ENCODE measurements at places on chromosomes 1 and 21.

DNA sequence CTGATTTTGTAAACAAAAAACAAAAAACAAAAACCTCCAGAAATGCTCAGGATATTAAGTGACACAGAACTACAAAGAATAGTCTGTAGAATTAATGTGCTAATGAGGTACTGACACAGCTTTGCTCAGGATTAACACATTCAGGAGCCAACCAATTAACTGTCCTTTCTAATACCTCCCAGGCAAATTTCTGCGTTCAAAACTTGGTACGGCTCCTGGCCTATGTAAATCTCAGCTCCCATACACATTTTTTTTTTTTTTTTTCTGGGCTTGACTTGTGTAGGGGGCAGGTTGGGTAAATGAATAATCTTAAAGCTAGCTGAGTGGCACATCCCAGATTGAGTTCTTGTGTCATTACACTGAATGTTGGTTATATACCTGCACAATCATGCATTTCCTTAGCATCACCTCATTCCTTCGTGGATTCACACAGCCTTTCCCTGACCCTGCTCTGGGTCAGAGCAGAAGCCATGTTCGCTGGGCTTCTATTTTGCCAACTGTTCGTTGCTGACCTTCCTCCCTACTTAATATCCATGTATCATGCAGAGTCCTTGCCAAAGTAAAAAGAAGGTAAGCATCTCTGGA is 12.6 kb upstream of the IER5 start:
- DNase-seq = no peak

DNA sequence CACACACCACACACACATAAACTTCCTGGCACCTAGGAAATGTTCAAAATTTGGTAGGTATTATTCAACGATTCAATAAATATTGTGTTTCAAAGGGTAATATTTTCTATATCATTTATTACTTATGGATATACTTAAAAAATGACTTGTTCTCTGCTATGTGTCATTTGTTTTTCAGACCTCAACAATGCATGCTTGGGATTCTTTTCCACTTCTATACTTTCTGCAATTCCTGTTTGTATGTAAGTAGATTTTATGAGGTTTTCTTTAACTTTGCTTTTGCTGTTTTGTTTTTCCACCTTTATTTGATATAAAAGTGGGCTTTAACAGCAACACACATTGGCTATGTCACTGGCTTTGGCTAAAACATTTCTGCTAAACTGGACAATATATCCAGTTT is 3.5 kb downstream of the CEP170 start:
- no peak for DNase-seq

DNA sequence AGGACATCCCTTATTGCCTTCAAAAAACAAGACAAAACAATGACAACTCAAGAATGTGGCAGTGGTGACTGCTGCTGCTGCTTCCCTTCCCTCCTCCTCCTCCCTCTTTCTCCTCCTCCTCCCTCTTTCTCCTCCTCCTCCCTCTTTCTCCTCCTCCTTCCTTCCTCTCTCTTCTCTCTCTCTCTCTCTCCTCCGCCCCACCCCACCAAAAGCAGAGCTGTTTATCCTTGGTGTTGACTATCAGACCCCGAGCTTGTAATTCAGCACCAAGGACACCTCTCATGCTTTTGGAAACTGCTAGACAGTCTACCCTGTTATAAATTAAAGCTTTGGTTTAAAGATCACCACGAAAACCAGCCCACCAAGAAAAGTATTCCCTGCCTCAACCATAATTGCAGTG is 72.4 kb upstream of the IFNAR2 start:
- DNase-seq = no peak

- no peak for DNase-seq
Observed at GRCh38 chr1:166113031-166113430, 53.8 kb downstream of the FAM78B start.

DNA sequence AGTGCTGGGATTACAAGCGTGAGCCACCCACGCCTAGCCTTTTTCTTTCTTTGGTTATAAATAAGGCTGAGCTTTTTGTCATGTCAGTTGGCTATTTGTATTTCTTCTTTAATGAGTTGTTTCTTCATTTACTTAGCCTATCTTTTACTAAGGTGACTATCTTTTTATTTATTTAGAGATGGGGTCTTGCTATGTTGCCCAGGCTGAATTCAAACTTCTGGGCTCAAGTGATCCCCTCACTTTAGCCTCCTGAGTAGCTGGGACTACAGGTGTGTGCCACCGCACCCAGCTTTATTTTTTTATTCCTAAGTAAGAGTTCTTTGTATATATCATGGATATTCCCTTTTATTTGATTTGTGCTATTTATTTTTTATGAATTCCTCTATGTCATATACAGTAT is 11.9 kb downstream of the DMBX1 start:
- DNase-seq = no peak

DNA sequence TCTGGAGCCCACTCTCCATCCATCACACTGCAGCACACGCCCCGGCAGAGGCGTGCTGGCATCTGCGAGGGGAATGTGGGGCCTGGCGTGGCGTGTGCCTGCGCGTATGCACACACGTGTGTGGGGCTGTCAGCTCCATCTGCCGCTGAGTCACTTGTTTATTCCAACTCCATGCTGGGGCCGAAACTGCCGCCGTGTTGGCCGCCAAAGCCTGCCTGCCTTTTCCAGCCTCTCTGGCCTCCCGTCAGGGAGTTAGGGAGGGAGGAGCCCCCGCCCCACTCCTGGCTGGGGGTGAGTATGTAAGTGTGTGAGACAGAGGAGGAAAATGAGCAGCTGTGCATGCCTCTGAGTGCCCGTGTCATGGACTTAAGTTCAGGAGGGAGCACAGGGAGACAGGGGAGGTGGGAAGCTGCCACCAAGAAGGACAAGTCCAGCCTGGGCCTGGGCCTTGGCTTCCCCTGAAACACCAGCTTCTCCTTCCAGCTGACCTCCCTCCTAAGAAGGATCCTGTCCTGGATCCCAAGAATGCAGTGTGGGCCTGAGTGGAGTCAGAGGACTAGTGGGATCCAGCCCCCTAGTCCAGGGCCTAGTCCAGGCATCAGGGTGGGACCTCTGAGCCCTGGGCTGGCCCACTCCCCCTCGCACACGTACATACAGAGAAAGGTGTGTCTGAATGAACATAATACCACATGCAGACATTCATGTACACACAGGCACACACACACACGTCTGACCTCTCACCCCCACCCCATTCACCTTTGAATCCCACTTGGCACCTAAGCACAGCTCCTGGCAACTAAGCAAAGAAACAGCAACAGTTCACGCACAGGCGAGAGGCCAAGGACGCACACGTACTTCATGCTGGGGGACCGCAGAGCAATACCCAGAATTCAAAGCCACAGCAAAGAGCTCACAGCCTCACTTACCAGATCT is 24.7 kb downstream of the MEF2D start:
- no peak for DNase-seq

DNA sequence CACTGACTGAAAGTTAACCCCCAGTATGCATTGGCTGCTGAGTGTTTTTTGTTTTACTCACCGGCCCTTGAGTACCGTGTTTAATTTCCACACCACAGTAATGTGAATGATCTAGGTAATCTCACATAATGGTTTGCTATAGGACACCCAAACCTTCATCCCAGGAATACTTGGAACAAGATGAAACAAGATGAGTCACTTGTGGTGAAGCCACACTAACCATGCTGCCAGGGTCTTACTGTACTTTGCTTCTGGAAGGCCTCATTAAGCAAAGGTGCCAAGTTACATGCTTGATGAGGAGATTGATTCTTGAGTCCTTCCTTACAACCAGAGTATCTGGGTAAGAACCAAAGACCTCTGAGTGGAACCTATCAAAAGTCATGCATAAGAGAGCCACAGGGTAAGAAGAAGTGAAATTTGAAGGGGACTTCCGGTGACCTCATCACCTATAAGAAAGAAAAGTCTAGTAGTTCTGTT is 163.3 kb downstream of the NRIP1 start:
- DNase-seq = no peak

DNA sequence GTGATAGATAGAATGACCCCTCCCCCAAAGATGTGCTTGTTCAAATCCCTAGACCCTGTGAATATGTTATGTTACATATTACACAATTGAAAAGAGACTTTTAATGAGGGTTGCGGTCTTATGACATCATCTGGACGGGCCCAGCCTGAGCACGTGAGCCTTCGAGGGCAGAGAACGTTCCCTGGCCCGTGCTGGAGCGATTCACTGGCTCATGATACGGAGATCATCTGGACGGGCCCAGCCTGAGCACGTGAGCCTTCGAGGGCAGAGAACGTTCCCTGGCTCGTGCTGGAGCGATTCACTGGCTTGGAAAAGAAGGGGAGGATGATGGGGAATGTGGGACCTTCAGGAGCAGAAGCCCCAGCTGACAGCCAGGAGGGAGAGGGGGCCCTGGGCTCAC is 34.4 kb upstream of the COL18A1 start:
- DNase-seq = no peak

GRCh38 chr1:114181356-114181755 is 27.7 kb upstream of the SYT6 start:
- DNase-seq = no peak

- DNase-seq = no peak
Observed at GRCh38 chr1:222757646-222758268, 20.8 kb downstream of the FAM177B start.

DNA sequence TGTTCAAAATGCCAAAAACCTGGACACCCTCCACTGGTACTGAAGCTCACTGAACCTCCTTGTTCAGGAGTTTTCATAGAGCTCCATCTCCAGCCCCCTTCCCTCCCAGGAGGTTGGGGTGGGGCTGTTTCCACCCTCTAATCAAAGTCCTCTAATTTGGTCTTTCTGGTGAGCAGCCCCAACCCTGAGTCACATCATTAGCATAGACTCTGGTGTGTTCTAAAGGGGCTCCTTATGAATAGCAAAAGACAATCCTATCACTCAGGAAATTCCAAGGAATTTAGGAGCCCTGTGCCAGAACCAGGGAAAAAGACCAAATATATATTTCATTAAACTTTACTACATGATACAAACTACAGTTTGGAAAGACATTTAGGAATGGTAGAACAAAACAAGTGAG is 13.2 kb upstream of the UBE4B start:
- DNase-seq = no peak

- DNase-seq = no peak
Observed at GRCh38 chr1:166354406-166354805, 187.6 kb upstream of the FAM78B start.

DNA sequence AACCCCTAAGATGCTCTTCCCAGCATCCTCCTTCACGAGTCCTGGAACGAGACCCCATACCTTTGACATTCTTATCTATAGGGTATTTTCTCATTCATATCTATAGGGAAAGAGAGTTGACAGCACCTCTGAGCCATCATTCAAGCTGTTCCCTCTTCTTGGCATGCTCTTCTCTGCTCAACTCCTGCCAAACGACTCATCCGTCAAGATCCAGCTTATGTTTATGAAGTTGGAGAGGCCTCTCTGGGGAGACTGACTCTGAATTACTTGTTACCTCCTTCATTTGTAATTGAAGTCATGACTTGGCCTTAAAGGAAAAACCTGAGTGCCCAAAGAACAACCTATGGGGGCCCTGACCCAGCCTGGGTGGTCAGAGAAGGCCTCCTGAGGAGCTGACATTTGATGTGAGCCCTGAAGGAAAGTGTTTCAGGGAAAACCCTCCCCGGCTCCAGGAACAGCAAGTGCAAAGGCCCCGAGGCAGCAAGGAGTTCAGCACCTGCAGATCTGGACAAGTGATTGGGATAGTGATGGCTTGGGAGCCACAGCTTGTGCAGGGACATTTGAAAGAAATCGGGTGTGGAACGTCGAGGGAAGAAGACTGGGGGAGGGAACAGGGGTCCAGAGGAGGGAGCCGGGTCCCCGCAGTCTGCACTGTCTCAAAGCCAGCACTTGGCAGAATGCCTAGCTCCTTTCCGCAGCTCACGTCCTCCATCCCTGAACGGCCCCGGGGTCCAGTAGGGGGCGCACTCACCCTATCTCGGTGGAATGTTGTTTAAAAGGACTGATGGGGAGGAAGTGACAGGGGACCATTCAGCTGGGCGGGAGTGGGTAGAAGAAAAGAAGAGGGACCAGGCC is 14.0 kb upstream of the CDA start:
- DNase-seq = peak; percentile 62

- no peak for DNase-seq
Observed at GRCh38 chr1:160800645-160801408, 4.9 kb downstream of the LY9 start.

DNA sequence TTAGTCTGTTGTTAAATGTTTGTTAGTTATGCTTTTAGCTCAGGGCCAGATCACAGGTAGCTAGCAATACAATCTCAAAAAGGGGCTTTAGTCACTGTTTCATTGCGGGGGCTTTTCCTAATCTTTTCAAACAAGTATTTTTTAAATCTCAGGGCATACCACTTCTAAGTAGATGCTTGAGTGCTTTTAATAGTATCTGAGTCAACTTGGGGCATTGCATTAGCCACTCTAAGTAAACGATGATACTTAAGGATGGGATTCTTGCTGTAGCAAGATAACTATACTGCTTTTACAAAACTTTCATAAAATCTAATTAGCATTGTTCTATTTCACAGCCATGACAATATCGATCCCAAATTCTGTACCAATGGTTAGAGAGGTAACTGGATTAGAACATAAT is 11.6 kb downstream of the CDC42BPA start:
- DNase-seq = no peak

DNA sequence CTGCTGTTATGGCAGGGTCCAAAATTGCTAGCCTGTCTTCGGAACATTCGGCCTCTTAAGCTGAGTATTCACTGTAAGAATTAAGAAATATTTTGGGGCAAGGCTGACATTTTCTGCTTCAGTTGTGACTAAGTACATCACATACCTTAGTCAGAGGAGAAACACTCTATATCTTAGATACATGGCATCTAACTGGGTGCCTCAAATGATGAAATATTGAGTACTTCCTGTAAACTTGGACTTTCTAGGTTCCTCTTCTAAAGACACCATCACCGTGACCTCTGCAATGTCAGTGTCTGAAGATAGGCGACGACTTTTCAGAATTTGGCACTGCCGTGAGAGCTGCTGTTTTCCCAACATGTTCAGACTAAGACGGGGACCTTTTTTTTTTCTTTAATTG is 65.6 kb downstream of the PCBP3 start:
- no peak for DNase-seq

GRCh38 chr1:86731416-86731815 is 27.0 kb downstream of the SH3GLB1 start:
- no peak for DNase-seq

DNA sequence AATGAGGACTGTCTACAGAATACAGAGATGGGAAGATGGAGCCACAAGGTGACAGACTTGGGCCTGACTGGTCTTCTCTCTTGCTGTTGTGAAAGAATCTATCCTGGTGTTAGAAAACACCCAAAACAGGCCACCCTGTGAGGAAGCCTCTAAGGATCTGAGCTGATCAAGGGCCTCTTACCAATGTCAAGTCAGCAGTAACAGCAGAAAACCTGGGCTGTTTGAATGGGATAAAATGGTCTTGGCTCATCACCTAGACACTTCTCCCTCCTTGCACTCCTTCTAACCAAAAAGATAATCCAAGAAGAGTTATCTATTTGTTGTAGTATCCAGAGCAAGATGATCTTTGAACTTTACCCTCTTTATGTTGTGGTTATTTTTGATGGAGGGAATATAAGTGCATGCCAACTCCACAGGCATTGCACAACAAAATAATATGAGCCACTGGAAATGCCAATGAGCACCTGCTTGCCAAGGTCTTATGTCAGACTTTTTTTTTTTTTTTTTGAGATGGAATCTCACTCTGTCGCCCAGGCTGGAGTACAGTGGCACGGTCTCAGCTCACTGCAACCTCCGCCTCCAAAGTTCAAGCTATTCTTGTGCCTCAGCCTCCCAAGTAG is 32.8 kb upstream of the ZNF281 start:
- no peak for DNase-seq

- peak; percentile 65 for DNase-seq
Observed at GRCh38 chr1:211830328-211831142, at the start of gene LPGAT1. Gene LPGAT1 (minus strand): TSS chr1:211830763. CDS start chr1:211829296, 1,467 bp downstream.

- no peak for DNase-seq
Observed at GRCh38 chr1:115218034-115218405, 120.0 kb downstream of the NGF start.
